NCI-H2171 (cell line): ENCODE measurements at places on chromosomes 11 and 22.
A peak's percentile ranks its signal among the peaks of the same experiment; 100 is the strongest.

DNA sequence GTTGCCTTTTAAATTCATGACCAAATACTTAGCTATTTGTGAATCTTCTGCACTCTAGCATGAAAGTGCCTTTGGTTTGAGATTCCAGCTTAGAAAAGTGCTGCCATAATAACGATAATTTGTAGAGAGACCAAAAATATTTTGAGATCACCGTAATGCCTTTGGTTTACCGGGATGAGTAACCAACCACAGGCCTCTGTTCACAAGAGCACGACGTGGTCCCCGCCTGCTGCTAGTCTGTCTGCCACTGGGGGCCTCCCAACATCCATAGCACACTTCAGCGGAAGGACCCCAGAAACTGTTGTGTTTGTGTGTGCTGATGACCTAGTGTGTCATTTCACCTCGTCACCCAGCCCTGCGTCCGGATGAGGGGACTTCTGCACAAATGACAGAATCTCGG lies 67.0 kb upstream of the RASSF10 start:
- no peak for DNase-seq

DNA sequence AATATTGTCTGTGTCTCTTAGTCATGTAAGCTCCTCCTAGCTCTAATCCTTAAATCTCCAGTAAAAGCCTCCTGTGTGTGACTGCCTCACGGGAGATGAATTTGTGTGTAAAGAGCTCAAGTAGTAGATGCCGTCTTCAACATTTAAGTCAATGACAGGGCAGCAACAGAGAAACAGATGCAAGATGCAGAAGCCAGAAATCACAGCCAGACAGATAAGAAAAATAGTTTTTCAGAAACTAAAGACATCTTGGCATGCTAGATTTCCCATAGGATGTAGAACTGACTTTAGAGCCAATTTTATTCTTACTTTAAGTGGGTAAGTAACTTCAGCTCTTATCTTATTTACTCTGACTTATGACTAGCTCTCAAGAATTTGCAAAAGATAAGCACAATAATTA lies 652.8 kb downstream of the KCNA4 start:
- no peak for DNase-seq

DNA sequence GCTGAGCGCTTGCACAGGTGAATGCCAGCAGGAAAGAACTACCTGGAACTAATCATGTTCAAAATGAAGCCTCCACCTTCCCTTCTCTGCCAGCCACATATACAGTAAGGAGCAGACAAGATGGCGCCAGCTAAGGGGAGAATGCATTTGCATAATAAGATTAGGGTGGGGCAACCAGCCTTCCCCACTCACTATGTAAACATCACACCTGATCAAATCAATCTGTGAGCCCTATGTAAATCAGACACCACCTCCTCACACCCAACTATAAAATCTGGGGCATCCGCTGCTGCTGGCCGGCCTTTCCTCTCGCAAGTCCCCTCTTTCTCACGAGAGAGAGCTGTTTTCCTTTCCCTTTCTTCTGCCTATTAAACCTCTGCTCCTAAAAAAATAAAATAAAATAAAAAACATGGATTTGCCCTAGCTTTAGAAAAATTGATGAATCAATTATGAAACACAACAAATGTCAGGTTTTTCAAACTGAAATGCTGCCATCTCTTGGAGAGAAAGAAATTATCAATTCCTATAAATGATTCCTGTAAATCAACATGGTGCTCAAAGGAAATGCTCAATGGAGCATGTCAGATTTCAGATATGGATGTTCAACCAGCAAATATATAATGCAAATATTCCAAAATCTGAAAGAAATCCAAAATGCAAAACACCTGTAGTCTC lies 108.9 kb downstream of the SGSM3 start:
- no peak for DNase-seq

DNA sequence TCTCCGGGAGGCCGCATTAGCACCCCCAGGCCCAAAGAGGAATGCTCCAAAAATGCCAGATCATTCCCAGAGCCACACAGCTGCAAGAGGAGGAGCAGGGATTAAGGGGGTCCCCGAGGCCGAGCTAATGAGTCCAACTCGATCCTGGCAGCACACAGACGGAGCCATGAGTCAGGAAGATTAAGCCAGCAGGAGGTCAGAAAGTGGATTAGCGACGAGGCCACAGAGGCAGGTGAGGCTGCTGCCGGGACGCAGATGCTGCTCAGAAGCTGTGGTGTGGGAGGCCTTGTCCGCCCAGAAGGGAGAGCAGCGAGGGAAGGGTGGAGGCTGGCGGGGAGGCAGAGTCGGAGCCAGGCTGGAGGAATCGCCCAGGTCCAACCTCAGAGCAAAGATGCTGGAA lies 120.5 kb downstream of the SHANK2 start:
- DNase-seq = no peak

DNA sequence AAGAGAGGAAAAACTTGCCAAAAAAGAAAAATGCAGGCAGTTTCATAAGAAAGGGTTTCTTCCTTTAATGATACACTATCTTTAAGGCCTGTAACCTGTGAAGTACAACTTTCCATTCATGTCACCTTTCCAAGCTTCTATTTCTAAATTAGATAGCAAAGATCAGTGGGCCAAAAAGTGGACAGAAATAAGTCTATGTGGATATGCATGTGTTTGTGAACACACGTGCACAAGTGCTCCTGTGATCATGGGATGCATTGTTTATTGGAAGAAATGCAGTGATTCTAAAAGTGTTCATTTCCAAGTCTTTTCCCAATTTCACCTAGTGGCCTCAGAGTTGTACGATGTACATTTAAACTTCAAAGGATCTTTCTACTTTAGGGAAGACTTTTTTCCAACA lies 230.0 kb upstream of the BLID start:
- DNase-seq = no peak

DNA sequence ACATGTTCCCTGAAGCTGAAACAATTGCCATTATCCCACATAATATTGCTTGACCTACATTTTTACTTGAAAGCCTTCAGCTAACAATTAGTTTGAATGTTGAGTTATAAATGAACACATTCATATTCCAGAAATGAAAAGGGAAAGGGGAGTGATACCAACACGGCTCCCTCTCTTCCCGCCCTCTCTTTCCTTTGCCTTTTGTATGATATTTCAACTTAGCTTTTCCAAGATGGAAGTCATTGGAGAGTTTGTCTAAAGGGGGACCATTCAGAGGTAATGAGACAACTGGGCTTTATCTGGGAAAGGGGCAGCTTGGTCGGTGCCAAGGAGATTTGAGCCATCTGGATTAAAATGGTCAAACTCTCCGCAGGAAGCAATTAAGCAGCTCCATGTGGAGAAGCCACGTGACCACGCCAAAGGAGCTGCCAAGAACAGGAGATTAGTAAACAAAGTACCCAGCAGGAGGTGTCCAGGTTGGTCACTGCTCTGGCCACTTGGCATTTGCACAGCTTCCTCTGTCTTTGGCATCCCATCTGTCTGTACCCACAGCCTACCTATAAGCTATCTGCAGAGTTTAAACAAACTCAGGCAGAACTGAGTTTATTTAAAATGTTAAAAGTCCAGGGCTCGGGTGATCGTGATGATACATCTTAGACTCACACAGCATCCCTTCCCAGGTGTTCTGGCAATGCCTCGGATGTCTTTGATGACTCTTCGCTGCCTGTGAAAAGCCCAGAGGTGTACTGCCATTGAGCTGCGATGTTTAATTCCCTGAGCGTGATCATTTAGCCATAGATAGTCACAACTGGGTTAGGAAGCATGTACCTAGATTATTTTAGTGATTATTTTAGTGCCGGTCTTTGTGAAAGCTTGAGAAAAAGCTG lies 735.9 kb downstream of the NTM start:
- DNase-seq = no peak

DNA sequence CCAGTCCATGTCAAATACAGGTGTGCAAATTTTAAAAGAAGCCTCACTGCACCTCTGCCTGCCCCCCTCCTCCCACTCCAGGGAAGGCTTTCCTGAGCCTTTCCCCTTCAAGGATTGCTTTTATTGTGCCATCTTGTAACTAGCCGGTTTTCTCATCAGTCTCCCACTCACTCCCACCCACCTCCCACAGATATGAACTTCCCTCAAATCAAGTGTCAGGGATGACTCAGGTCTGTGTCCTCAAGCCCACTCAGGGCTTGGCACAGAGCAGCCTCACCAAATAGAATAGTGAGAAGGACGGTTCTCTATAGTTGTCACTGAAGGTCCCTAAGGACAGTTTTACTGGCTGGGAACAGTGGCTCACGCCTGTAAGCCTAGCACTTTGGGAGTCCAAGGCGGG lies 43.0 kb downstream of the THAP12 start:
- DNase-seq = no peak

- no peak for DNase-seq
Observed at GRCh38 chr11:70423523-70424505, 25.5 kb downstream of the CTTN start.

DNA sequence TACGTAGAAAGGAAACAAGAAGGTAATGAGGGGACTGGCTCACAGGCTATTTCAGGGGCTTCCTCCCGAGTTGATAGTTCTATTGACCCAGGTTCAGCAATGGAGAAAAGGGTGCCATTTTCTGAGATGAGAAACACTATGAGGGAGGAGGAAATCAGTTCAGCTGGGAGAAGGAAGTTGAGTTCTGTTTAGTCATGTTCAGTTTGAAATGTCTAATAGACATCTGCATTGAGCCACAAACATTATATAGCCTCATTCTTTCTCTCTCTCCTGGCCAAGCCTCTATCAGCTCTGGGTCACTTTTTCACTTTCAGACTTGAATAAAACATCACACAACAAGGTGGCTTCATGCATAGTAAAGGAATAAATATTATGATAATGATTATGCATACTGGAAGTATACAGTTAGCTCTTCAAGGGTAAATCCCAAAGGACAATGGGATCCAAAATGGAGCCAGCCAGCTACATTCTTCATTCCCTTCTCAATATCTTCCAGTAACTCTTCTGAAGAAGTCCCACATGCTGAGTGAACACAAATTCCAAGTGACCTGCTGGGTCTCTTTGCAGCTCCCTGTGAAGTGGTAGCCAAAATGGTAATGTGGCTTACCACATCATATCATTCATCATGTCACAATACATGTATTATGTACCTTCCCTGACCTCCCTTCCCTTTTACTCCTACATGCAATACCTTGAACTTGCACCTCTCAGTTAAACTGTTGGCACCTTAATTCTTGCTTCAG lies 80.9 kb upstream of the CD44 start:
- DNase-seq = no peak

- no peak for DNase-seq
Observed at GRCh38 chr22:29092243-29092642, 19.4 kb downstream of the KREMEN1 start.

GRCh38 chr11:76559346-76559745 lies 111.2 kb downstream of the LRRC32 start:
- DNase-seq = no peak

GRCh38 chr11:123430721-123431497 lies 840 bp downstream of the GRAMD1B start:
- no peak for DNase-seq

GRCh38 chr11:134417871-134418840 lies 6.1 kb upstream of the B3GAT1 start:
- DNase-seq = no peak

- peak; percentile 42 for DNase-seq
Observed at GRCh38 chr11:67240576-67241389, 25.5 kb upstream of the GRK2 start.

DNA sequence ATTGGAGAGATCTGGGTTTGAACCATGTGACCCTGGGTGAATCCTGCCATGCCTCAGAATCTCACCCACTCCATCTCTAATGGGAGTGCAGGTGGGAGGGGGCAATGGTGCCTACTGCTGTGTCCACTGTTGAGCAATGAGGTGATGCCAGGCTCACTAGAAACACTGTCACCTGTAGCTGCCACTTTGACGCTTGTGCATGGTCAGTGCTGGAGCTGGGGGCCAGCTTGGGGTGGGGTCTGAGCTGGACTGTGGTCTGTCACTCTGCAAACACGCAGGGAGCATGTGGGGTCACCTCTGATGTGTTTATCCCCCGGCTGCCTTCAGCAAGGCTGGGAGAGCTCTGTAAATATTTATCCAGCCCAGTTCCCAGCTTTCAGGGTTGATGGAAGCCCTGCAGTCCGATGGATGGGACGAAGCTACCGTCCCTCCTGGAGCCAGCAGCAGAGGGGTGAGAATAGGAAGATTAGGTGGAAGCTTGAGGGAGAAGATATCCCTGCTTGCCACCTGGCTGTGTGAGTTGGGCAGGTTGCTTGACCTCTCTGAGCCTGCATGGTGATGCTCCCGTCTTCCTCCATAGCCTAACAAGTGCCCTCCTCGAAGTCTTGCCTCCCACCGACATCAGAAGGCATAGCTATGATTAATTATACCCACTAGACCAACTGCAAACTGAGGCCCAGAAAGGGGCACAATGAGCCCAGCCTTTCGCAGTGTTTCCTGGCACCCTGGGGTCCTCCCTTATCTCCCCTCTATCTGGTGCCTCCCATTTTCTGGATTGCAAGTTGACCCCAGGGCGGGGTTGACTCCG lies 1.7 kb downstream of the MMP11 start:
- no peak for DNase-seq

DNA sequence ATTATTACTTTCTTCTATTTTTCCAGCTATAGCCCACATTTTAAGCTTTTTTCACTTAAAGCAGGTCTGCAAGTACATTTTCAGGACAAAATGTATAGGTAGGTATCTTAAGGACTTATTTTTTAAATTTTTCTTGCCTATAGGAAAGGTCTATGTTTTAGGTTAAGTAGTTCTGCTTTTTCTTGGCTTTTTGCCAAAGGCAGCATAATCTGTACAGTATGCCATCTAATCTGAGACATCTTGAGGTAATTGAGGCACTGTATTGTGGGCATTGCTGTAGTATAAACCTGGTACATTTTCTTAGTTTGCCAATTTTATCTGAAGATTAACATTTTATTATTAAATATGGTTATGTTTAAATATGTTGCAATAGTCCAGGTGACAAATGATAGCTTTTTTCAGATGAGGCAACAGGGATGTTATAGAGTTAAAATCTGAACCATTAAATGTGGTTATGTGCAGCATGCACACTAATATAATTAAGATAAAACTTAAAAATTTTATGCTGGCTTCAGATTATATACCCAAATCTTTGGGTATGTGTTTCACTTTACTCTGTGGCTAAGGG lies 42.9 kb downstream of the QSER1 start:
- no peak for DNase-seq

- DNase-seq = no peak
Observed at GRCh38 chr11:73270855-73271477, 1.2 kb upstream of the P2RY6 start.

DNA sequence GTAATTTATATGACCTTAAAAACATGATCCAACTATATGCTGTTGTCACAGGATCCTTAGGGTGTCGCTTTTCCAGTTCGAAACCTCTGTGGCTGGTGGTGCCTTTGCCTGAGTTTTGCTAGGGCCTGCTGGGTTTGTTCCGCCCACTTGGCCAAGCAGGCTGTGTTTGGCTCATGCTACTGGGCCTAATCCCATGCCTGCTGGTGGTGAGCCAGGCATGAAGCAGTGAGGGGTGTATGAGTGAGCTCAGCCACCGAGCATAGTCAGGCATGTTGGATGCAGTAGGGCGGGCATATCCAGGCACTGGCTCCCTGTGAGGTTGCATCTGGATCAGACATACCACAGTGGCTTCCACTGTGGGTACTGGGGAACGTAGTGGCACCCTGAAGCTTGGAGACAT lies 16.3 kb downstream of the NPAT start:
- no peak for DNase-seq

GRCh38 chr22:25475257-25476022 lies 89.0 kb upstream of the GRK3 start:
- no peak for DNase-seq

- DNase-seq = no peak
Observed at GRCh38 chr11:13352711-13353110, 75.1 kb downstream of the BMAL1 start.
